SK-N-SH (cell line): ENCODE measurements at places on chromosomes 3 and 15.
A peak's percentile ranks its signal among the peaks of the same experiment; 100 is the strongest.

DNA sequence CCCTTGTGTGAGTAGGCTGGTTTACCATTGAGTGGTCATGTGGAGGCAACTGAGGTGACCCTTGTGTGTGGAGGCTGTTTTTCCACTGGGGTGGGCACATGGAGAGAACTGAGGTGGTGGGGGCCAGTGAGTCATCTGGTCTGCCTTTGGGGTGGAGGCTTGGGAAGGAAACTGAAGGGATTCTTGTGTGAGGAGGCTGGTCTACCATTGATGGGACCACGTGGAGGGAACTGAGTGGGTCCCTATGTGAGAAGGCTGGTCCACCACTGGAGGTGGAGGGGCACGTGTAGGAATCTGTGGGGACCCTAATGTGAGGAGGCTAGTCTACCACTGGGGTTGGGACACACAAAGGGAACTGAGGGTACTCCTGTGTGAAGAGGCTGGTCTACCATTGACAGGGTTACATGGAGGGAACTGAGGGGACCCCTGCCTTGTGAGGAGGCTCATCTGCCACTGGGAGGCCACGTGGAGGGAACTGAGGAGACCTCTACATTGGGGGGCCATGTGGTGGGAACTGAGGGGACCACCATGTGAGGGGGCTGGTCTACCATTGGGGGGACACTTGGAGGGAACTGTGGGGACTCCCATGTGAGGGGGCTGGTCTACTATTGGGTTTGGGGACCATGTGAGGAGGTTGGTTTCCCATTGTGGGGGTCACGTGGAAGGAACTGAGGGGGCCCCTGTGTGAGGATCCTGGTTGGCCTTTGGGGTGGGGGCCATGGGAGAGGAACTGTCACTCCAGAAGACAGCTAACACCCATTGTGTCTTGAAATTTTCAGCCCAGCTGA is 164.5 kb downstream of the WNT7A start:
- peak; percentile 1 for DNase-seq

DNA sequence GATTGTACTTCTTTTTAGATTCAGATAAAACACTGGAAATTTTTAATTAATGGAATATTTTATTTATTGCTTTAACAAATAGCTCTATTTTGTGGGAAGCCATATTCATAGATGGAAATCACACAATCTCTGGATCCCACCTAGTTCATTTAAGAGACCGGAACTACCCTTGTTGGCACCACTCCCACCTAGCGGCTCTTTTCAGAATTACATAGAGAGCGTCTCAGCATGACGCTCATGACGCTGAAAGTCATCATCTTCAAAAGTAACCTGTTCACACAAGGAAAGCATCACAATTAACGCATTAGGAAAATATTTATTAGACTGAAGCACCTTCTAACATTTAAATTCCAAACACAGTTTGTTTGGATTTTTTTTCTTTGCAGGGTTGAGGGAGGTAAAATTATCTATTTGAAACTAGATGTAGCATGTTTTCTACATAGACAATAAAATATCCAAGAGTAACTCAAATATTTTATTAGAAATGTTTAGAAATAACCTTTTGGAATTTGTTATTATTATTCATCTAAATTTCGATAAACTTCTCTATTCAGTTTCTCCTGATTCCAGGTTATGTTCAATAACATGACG is 214.9 kb upstream of the ARRDC4 start:
- DNase-seq, result peak; percentile 37

GRCh38 chr3:162770551-162770950 is 1273.9 kb downstream of the OTOL1 start:
- DNase-seq, result no peak

GRCh38 chr3:183022936-183023516 is 42.7 kb upstream of the DCUN1D1 start:
- DNase-seq, result no peak

- DNase-seq, result no peak
These were observed 285.8 kb upstream of the SEMA6D start for GRCh38 chr15:47431501-47431900.

GRCh38 chr15:66145726-66146182 is 107.8 kb downstream of the MEGF11 start:
- no peak for DNase-seq

DNA sequence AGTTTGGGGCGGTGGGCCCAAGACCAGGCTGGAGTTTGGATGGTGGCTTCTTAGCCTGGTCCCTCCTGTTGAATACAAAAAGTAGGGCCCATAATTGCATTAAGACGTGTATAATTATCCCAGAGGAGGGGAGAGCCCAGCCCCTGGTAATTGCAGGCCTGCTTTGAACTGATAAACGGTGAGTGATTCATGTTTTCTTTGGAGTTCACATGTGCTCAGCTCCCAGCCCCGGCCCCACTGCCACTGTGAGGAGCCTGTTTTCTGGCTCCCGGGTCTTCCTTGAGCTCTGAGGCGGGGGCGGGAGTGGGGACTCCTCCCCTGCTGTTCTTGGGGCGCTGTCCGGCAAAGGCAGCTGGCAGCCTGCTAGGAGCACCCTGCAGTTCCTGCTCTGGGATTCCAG is 3.1 kb downstream of the PLXNA1 start:
- DNase-seq, result peak; percentile 82

DNA sequence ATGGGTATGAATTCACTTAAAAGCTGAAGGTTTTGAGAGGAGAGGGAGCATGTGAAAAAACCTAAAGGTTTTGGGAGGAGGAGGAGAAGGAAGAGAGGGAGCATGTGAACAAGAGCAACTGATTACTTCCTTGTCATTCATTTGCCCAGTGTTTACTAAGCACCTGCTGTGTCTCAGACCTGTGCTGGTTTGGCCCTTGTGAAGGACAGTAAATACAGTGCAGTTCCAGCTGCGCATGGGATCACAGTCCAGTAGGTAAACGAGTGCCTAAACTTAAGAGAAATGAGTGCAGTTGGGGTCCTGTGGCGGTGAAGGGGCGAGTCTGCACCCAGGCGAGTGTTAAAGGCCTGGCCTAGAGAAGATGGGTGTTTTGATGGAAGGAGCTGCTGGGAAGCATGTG is 38.6 kb downstream of the IGF1R start:
- DNase-seq, result no peak

- DNase-seq, result no peak
These were observed 689.6 kb downstream of the MECOM start for GRCh38 chr3:168973897-168974296.

- DNase-seq, result no peak
These were observed 151.2 kb downstream of the FOXP1 start for GRCh38 chr3:71432044-71432975.

DNA sequence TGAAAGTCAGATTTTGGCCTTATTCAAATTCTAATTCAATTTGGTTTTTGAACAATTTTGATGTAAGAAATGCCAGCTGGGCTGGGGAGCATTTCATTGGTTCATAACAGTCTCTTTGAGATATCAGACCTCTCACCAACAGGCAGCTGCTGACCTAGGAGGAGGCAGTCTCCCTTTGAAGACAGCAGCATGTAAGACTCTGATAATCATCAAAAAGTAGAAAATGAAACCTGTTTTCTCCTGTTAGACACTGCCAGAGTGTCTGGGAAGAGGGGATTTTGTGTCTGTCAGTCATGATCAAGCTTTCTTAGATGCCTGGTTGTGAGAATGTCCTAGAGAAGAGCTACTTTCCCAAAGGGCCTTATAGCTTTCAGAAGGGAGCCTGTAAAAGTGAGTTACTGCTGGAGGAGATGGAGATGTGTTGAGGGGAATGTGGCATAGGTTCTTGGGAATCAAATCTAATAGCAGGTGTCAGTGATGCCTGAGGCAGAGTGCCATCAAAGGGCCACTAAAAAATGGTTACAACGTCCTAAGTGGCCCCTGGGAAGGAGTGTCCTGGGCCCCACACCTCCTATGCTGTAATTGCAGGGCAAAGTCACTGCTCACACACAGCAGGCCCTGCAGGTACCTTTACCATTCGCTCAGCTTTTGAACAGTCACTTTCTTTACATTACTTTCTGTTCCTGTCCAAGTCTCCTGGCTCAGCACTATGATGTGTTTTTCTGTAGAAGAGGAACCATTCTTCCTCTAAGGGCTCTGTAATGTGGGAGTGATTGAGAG is 43.1 kb downstream of the FSTL1 start:
- no peak for DNase-seq

GRCh38 chr3:154954757-154955156 is 125.4 kb upstream of the MME start:
- no peak for DNase-seq

- no peak for DNase-seq
These were observed 72.9 kb downstream of the EPHA3 start for GRCh38 chr3:89180334-89180733.

GRCh38 chr15:62607643-62608042 is 434.9 kb upstream of the TPM1 start:
- no peak for DNase-seq

DNA sequence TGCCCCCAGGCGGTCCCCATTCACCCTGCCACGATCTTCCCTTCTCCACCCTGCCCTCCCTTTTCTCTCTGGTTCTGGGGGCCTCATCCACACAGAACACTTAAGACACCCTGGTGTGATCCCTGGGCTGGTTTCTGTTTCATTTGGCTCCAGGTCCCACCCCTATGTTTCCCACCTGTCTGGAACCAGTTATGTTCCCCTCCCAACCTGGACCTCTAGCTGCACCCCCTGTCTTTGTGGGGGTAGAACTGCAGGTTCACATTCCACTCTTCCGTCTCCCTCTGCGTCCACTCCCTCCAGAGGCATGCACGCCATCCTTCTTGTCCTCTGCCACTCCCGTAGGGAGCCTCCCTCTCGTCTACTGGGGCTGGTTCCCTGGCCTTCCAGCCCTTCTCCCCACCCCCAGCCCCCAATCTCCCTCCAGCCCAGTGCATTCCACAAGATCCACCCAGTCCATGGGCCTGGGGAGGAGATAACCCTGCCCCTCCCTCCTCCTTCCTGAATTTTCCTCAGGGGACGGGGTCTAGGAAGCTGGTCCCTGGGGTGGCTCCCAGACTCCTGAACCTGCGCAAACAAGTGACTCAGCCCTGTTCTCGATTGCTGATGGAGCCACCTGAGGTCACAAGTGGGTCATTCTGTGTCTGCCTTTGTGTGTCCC is 73.8 kb downstream of the ABTB1 start:
- no peak for DNase-seq

- DNase-seq, result no peak
These were observed 171.2 kb downstream of the POTEB3 start for GRCh38 chr15:21269121-21269520.

- no peak for DNase-seq
These were observed 159.0 kb downstream of the NLGN1 start for GRCh38 chr3:173556546-173556945.

GRCh38 chr3:14300721-14301399 is 101.5 kb upstream of the SLC6A6 start:
- no peak for DNase-seq

DNA sequence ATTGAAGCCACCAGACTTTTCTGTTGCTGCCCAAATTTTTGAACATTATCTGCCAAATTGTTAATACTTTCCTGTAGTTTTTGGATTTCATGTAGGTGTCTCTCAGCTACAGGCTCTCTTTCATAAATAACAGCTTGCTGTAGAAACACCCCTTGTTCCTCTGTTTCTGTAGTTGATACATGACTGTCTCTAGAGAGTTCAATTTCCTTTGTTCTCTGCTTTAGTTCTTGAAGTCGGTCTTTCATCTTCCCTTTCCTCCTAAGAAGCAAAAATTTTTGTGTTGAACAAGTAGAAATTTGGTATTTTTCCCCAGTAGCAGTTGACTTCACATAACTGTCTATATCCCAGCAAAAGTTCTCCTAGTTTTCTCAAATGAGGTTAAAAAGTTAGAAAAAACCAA is 13.4 kb downstream of the STX19 start:
- DNase-seq, result no peak

DNA sequence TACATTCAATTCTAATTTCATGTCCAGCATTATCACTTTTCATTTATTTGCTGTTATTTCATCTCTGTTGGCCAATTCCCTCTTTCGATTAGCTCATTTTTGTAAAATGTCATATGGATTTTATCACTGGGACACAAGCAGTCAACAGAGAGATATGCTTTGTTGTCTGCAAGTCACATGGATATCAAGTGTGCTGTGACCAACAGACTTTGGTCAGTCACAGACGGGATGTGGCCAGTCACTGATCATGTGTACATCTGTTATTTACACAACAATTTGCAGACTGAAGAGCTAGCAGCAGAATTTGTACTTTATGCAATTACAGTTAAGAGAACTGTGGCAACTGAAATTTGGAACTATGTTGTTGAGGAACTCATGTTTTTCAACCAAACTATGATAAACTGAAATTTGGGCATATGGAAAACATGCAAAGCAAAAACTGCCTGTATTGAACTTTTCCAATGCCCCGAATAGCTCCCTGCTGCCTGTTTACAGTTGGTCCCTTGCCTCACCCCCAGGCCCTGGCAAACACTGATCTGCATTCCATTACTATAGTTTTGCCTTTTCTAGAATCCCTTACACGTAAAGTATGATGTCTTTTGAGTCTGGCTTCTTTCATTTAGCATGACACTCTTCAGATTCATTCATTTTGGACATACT is 104.4 kb downstream of the RPL22L1 start:
- DNase-seq, result no peak

- no peak for DNase-seq
These were observed 228.8 kb upstream of the P2RY1 start for GRCh38 chr3:152606146-152606545.

DNA sequence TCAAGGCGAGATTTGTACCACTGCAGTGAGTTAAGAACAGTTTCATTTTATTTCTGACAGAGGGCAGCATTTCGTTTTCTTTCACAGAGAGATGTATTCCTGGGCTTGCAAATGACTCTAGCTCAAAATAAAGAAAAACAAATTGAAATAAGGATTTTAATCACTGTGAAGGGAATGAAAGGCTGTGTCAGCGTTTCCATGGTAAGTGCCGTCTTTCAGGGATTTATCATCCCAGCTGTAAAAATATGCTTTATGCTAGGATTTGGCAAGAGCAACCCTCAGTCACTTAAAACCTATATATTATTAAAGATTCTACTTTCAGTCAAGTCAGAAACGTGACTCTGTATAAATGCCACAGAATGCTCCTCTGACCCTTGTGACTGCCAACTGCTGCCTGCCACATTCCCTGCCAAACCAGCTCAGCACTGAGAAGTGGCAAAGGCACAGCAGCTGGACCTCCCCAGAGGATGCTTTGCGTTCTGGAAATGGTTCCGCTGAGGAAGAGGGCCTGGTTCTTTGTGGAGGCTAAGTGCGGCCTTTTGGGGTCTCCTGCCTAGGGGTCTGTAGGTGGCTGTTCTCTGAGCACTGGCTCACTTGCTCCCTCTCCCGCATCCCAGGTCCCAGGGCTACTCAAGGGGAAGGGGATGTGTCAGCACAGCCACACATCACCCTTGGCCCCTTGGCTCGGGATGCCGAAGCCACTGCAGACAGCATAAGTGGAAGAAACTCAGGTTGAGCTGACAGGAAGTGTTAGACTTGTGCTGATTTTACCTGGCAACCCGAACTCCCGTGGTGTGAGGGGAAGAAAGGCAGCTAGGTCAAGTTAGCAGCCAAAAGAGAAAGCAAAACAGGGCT is 56.6 kb upstream of the POMGNT2 start:
- DNase-seq, result peak; percentile 47

- DNase-seq, result no peak
These were observed 149.3 kb downstream of the FMN1 start for GRCh38 chr15:33045066-33045810.

- no peak for DNase-seq
These were observed 28.9 kb downstream of the POPDC2 start for GRCh38 chr3:119631516-119631915.

GRCh38 chr3:34678575-34678974 is 880.1 kb downstream of the PDCD6IP start:
- DNase-seq, result no peak

- no peak for DNase-seq
These were observed 173.3 kb downstream of the RAB11A start for GRCh38 chr15:66042624-66043023.

GRCh38 chr3:124078953-124079911 is 87.3 kb upstream of the ROPN1 start:
- peak; percentile 45 for DNase-seq

GRCh38 chr3:194972641-194973040 is 287.0 kb downstream of the FAM43A start:
- no peak for DNase-seq

GRCh38 chr15:39625856-39626255 is 45.0 kb downstream of the THBS1 start:
- DNase-seq, result no peak
